ENCODE measurements at places on chromosomes 12 and 14.

GRCh38 chr12:104337030-104337558 is 33.6 kb downstream of the EID3 start:
- no peak for DNase-seq

GRCh38 chr12:115322275-115322674 is 638.3 kb upstream of the TBX3 start:
- no peak for DNase-seq

DNA sequence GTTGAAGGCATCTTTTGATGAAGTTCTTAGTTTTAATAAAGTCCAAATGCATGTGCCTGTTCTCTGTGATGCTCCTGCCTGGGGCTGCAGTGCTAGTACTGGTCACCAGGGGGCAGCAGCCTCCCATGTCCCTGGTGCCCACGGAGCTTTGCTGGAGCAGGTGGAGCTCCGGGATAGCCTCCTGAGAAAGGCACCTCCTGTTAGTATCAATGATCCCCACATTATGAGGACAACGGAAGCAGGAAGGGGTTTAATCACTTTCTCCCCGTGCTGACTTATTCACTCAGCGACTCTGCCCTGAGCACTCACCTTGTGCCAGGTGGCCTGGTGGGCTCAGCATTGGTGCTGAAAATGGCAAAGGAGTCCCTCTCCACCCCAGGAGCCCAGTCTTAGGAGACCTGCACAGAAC is 123.0 kb upstream of the PZP start:
- DNase-seq = peak; percentile 72

- no peak for DNase-seq
Observed at GRCh38 chr14:90781344-90781761, 34.9 kb downstream of the TTC7B start.

- DNase-seq = peak; percentile 53
Observed at GRCh38 chr12:68203460-68203875, 22.1 kb downstream of the IL26 start.

- no peak for DNase-seq
Observed at GRCh38 chr12:23888396-23889068, 60.9 kb downstream of the SOX5 start.

- DNase-seq = no peak
Observed at GRCh38 chr14:105178069-105178867, 2.8 kb downstream of the NUDT14 start.

DNA sequence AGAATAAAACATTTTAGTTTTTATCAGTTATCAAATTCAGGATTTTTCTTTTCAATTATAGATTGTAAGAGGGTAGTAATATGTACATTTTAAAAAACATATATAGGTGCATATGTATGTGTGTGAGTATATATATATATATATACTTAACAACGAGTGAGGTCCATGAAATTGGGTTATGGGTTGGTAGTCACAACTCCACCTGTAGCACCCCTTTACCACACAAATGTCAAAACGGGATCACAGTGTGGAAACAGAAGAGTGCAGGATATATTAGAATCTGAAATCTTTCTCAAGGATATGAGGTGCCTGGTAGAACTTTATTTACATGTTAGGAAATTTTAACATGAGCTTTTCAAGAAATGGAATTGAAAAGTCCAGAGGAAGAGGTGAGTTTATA is 31.3 kb downstream of the MIA2 start:
- DNase-seq = no peak

- peak; percentile 66 for DNase-seq
Observed at GRCh38 chr12:47819138-47819895, 386 bp downstream of the HDAC7 start.
